CD4-positive, alpha-beta T cell (primary cell): ENCODE measurements at places on chromosomes 7 and 10.

DNA sequence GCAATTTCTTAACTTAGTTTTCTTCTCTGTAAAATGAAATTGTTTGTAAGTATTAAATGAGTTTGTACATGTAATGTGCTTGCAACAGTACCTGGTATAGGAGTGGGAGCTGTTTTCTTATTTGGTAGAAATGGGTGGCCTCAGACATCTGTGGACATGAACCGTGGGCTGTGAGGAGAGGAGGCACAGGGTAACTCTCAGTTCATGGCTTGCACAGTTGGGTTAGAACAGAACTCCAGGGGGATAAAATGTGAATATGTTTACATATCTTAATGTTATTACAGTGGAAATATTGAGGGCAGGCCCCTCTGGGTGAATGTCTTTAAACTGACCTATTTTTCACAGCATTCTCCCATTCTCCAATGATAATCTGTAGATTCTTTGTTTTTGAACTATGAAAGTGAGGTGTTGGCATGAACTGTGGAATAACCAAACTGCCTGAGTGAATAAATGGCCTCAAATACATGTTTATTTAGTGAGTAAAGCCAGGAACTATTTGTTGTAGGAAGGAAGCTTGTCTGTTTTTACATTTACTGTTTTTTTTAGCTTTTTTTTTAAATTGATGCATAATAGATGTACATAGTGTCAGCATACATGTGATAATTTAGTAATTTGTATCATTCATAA lies 2.6 kb downstream of the ABCA13 start:
- DNase-seq, result no peak

DNA sequence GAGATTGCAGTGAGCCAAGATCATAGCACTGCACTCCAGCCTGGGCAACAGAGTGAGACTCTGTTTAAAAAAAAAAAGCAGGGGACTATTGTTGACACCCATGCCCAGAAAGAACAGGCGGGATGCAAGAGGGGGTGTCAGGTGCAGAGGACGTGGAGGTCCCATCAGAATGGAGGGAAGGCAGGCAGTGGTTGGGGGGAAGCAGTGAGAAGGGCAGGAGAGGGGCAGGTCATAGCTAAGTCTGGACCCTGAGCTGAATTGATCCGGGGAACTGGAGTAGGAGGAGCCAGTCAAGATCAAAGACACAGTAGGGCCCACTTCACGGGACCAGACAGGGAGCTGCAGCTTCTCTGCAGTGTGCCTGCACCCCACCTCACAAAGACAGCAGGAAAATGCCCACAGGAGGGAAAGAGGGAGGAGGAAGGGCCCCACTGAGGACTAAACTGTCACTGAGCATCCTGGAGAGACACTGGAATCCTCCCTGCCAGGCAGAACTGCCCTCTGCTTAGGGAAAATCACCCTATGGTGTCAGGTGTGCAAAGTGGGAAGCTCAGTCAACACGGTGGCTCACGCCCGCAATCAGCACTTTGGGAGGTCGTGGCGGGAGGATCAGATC lies 27.3 kb upstream of the ECHDC3 start:
- no peak for DNase-seq

DNA sequence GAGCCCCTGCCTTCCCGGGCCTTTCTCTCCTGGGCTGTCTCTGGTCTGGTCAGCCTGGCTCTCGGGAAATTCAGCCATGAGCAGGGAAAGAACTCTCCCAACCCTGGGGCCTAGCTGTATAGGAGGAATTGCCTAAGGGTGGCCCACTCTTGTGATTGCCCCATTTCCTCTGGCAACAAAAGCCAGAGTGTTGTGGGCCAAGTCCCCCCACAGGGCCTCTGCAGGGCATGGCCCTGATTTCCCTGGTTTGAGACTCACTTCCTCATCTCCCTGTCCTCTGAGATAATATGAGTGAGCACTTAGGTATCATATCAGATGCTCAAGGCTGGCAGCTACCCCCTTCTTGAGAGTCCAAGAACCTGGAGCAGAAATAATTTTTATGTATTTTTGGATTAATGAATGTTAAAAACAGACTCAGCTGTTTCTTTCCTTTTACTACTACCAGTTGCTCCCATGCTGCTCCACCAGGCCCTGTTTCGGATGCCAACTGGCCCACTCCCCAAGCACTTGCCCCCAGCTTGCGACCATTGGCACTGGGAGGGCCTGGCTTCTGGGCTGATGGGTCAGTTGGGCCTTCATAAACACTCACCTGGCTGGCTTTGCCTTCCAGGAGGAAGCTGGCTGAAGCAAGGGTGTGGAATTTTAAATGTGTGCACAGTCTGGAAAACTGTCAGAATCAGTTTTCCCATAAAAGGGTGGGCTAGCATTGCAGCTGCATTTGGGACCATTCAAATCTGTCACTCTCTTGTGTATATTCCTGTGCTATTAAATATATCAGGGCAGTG lies 11.4 kb downstream of the IRF5 start:
- DNase-seq, result no peak

DNA sequence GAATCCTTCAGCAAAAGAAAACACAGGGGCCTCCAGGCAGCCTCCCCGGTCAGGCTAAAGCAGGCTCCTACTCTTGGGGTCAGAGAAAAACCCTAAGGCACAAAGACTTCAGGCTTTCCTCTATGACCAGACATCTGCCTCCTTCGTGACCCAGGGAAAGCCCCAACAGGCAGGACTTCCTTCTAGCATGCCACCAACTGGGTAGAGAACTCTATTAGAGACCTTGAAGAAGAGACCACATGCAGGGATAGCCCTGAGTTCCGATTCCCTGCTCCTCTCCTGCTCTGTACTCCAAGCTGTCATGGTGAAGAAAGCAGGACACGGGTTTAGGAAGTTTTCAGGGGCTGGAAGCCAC lies 1.3 kb downstream of the TRPV6 start:
- no peak for DNase-seq

DNA sequence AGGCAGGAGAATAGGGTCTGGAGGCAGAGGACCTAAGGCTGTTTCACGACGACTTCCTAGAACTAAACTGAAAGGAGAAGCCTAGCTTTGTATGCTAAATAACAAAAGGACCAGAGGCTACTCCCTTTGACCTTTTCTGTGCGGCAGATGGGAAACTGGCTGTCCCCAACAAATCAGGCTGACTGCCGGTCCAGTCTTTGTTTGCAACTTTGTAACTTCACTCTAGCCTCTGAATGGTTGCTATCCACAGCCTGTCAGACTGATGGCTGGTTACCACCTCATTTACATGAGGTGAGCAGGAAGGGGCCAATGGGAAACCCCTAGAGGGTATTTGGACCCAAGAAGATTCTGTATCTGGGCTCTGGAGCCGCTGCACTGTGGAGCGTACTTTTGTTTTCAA lies 132.6 kb upstream of the SHH start:
- no peak for DNase-seq

GRCh38 chr10:128522551-128523308 lies 396.5 kb upstream of the MKI67 start:
- DNase-seq, result no peak

- DNase-seq, result no peak
Measured at GRCh38 chr10:107692072-107692471, 527.6 kb upstream of the SORCS1 start.

DNA sequence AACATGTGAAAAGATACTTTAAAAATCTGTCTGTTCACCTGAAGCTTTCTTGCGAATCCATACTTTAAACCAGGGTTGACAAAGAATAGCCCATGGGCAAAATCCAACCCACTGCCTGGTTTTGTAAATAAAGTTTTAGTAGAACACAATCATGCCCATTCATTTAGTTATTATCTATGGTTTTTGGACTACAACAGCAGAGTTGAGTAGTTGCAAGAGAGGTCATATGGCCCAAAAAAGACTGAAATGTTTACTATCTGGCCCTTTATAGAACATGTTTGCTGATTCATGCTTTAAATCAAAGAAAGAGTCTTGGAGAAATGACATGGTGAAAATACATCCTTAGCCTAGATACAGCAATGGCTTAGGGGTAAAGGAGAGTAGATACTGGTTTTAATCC lies 356.2 kb downstream of the RNLS start:
- no peak for DNase-seq

- peak; percentile 56 for DNase-seq
Measured at GRCh38 chr7:150983893-150984368, 5.8 kb upstream of the KCNH2 start.

- no peak for DNase-seq
Measured at GRCh38 chr10:6136215-6137201, 47.7 kb downstream of the RBM17 start.

DNA sequence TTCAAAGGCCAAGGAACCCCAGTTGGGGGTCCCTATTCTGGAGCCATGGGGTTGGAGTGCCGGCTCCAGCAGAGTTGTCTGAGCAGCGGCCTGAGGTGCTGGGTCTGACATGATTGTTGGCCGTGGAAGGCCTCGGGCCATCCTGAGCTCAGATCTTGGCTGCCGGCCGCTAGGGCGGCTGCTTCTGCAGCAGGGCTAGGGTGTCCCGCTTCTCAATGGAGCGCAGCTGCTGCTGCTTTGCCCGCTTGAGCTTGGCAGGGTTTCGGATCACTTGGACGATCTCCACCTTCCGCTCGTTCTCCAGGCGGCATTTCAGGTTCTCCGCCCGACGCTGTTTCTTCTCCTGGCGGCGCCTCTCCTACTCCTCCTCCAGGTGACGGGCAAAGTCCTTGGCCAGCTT lies 171.1 kb downstream of the HIBADH start:
- DNase-seq, result no peak

DNA sequence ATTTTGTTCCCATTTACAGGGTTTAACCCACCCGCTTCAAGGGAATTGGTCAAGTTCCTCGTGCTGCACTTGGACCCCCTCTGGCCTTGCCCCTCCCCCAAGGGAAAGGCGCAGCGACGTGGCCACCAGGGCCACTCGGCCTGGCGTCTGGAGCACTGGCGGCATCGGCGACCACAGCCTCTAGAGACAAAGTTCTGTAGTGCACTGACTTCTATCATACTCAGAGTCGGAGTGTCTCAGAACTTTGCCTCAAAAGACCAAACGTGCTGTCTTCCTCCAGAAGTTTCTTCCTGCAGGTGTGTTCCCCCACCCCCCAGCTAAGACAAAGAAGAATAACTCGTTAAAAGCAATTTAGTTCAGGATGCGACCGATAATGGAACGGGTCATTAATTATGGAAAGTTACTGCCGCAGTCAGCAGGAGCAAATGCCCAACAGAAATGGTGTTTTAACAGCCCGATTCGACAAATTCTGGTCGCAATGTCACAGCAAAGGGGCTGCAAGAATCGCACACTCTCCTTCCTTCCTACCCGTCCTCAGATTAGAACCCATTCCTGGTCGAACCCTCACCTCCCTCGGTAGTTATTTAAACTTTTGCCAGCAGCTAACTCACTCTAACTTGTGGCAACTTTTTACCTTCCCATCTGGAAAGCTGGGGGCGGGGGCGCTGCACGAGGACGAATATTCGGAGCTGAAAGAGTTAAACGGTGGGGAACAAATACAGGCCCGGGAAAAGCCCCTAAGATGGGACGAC lies 202.1 kb upstream of the NFE2L3 start:
- peak; percentile 8 for DNase-seq

DNA sequence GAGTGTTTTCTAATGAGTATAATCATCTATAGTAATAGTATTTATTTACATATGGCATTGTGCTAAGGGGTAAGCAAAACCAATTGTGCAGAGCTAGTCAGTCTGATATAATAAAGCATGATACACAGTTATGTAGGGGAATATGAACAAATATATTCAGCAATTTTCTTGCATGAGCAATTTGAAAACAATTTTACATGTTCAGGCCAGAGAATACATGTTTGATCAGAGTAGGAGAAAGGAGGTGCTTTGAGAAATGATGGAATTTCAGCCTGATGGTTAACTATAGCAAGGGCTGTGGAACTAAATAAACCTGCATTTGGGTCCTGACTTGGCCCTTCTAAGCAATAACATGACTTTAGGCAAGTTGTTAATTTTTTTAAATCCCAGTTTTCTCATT lies 214.5 kb downstream of the TWIST1 start:
- no peak for DNase-seq

- DNase-seq, result no peak
Measured at GRCh38 chr7:151442776-151443496, 3.0 kb upstream of the CRYGN start.

DNA sequence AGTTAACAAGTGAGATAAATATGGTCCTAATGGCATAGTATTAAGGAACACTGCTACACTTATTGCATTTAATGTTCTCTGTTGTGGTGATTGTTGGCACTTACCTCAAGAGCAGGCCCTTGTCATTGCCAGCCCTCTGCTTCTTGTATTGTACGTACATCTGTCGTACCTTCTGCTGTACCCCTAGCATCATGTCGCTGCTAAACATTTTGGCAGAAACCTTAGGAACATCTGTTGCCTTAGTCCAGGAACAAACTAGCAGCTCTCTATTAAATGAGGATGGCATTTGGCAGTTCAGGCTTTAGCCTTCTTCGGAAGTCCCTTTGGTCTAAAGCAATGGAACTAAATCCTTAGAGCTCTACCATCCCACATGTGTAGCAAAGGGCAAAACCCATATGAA lies 47.6 kb downstream of the PRKG1 start:
- DNase-seq, result no peak

DNA sequence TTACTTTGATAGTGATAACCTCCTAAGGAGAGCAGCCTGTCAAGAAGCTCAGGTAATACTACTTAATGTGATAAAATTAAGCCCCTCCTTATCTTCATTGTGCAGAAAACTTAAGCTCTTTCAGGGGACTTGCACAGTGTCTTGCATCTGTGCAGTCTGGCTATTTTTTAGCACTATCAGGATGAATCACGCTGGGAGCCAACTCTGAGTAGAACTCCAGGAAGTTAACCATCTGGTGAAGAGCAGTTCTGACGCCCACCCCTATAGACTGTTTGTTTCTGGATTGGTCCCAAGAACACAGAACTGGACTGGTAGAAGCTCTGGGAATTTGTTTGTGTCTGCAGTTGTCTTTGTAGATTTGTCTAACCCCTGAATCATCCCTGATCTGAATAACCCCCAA lies 41.9 kb downstream of the AGK start:
- no peak for DNase-seq

DNA sequence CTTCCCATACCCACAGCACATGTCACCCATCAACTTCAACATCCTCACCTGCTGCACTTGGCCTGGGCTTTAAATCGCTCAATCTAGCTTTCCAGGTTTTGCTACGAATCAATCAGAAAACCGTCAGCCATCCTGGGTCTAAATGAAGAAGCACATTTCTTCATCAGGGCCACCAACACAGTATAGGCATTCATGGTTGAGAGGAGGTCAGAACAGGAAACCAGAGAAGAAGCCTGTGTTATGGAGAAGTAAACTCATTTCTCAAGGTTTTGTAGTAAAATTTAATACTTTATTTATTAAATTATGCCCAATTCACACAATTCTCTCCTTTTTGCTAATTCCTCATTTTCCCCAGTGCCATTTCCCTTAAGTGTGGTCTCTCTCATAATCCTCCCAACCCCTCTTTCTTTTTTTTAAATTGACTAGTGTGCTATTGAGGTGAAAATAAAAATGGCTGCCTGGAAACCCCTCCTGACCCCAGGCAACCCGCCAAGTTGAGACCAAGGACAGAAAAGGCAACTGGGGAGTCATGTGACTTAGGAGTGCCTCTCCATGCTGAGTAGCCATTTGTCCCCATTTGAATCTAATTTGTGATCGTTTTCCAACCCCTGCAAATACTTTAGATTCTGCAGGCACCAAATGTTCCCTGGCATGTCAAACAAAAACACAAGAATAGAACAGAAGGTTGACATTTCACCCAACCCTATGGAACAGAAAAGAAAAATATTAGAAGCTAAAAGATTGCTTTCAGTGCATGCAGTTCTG lies 181.1 kb upstream of the NAMPT start:
- DNase-seq, result no peak
